Activated CD8-positive, alpha-beta T cell treated with anti-CD3 and anti-CD28 coated beads for 36 hours (primary cell): ENCODE measurements at places on chromosomes 3 and 15. TPM values are rescaled to one million over a fixed set of nuclear protein-coding genes. Genes with fewer than 3 reads are reported as not detected.

CMTM6 gene
- total RNA-seq: 49.8 TPM

SLCO2A1 gene
- not detected for total RNA-seq

SST gene
- not detected for total RNA-seq

AGBL1 gene
- total RNA-seq: not detected

- H3K27ac ChIP-seq: no peak overlapping the region
- peaks cover 2% of the 10 kb centered on the region for H3K27me3 ChIP-seq
- H3K36me3 ChIP-seq: no peaks in the 10 kb centered on the region
- H3K4me1 ChIP-seq: no peaks in the 10 kb centered on the region
- H3K4me3 ChIP-seq: no peak overlapping the region
These were observed 137.9 kb downstream of the MEGF11 start for GRCh38 chr15:66115568-66116206.

TM4SF18 gene
- total RNA-seq: not detected

DNA sequence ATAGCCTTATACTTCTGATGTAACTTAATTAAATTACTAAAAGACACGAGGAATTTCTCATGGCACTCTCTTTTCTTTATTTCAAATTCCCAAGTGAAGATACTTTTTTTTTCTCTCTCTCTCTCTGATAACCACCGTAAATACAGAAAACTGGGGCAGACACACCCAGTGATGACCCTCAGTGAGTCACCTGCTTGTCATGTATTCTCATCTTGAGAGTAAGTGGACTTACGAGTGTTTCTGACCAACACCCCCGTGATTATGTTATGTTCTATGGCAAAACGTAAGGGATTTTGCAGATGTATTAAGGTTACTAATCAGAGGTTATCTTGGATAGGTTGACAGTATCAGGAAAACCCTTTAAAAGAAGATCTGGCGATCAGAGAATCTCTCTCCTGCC lies 348.8 kb upstream of the ZNF717 start:
- no peak for DNase-seq
- no peak overlapping the region for H3K27ac ChIP-seq
- H3K4me1 ChIP-seq: no peaks in the 10 kb centered on the region
- H3K27me3 ChIP-seq: no peaks in the 10 kb centered on the region
- no peaks in the 10 kb centered on the region for H3K36me3 ChIP-seq

NAALADL2 gene
- not detected for total RNA-seq

- DNase-seq: no peak
- H3K4me1 ChIP-seq: no peaks in the 10 kb centered on the region
- no peak overlapping the region for H3K4me3 ChIP-seq
- H3K27ac ChIP-seq: no peak overlapping the region
- no peaks in the 10 kb centered on the region for H3K36me3 ChIP-seq
These were observed 123.5 kb upstream of the KCNAB1 start for GRCh38 chr3:155996882-155997281.

GRCh38 chr3:172106989-172107388 lies 67.6 kb downstream of the FNDC3B start:
- peaks cover 4% of the 10 kb centered on the region for H3K36me3 ChIP-seq
- DNase-seq: peak; percentile 87
- H3K4me3 ChIP-seq: peak overlapping the region; percentile 69

BBX gene
- total RNA-seq: 40.9 TPM

BCL2A1 gene
- 47.9 TPM for total RNA-seq

- no peaks in the 10 kb centered on the region for H3K27me3 ChIP-seq
- DNase-seq: no peak
- no peak overlapping the region for H3K4me3 ChIP-seq
- peaks cover 14% of the 10 kb centered on the region for H3K36me3 ChIP-seq
- no peaks in the 10 kb centered on the region for H3K4me1 ChIP-seq
These were observed 37.7 kb downstream of the MCCC1 start for GRCh38 chr3:183061391-183062172.

ADAMTSL3 gene
- total RNA-seq: not detected

ST3GAL6 gene
- total RNA-seq: not detected

DNA sequence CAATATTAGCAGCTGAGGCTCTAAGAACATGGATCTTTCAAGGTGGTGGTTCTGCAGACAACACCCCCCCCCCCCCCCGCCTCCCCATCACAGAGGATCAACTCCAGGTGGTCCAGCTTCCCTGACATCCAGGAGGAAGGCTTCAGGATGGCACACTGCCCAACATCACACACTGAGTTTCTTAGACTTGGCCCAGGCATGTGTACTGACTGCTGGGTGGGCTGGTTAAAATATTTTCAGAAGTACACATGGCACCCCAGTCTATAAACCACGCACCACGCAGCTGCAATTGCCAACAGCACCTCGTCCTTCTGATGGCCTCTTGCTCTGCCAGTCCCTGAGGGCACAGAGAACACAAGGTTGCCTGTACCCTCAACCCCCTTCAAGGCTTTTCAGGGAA lies 22.1 kb downstream of the SRPRB start:
- H3K27me3 ChIP-seq: no peaks in the 10 kb centered on the region
- H3K27ac ChIP-seq: no peak overlapping the region
- no peaks in the 10 kb centered on the region for H3K4me1 ChIP-seq
- DNase-seq: no peak
- H3K36me3 ChIP-seq: peaks cover 36% of the 10 kb centered on the region

DNA sequence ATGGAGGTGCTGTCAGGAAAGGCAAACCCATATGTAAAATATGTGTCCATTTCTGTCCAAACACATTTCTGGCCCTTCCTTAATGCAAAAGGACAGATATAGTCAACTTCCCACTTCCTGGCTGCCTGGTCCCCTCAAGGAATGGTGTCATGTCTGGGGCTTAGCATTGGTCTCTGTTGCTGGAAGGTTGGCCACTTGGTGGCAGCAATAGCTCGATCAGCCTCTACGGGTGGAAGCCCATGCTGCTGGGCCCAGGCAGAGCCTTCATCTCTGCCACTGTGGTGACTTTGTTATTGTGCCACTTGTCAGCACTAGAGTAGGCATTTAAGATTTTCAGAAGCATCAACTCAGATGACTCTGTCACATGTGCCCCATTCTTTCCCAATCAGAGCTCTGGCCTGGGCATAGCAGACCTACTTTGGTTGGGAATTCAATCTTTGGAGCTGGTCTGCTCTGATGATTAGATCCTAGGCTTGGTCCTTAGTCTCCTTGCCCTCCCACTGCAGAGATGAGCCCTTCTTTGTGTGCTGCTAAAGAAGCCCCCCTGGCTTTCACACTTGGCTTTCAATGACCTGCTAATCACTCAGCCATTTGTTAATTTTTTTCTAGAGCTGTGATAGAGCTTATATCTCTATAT lies 51.0 kb upstream of the SPSB4 start:
- no peaks in the 10 kb centered on the region for H3K36me3 ChIP-seq
- peaks cover 6% of the 10 kb centered on the region for H3K4me1 ChIP-seq
- peaks cover 1% of the 10 kb centered on the region for H3K27me3 ChIP-seq

- no peak overlapping the region for H3K27ac ChIP-seq
- no peaks in the 10 kb centered on the region for H3K36me3 ChIP-seq
- no peak for DNase-seq
- H3K4me3 ChIP-seq: no peak overlapping the region
- no peaks in the 10 kb centered on the region for H3K4me1 ChIP-seq
These were observed 2.7 kb downstream of the C3orf22 start for GRCh38 chr3:126555795-126556636.

DNA sequence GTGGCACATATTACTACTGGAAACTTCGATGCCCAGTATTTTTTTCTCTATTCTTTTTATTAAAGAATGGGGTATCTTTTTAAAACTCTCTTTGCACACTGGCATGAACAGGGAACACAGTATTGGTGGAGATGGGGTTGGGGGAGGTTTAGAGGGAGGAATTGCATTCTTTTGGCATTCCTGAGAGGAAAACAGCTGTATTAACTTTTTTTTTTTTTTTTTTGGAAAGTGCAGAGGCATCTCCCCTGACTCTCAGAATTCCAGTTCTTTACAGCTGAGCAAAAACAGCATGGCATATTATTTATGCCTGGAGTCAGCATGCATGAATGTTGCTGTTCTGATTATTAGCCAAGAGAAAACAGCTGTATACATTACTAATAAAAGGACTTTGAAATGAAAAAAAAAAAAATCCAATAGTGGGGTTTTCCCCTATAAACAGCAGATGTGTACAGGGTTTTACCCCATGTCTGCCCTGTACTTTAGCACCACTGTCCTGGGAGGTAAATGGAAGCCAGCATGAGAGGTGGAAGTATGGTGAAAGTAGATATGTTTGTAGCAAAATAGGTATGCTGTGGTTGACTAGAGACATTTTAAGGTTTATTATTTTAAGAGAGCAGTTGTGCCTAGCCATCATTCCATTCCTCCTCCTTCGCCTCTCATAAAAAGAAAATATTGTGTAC lies 132.2 kb downstream of the FNDC3B start:
- peaks cover 3% of the 10 kb centered on the region for H3K36me3 ChIP-seq
- H3K27me3 ChIP-seq: no peaks in the 10 kb centered on the region
- no peak for DNase-seq

- H3K36me3 ChIP-seq: no peaks in the 10 kb centered on the region
- H3K27ac ChIP-seq: no peak overlapping the region
- no peaks in the 10 kb centered on the region for H3K27me3 ChIP-seq
These were observed 49.4 kb downstream of the NKIRAS1 start for GRCh38 chr3:23867400-23867799.

LTK gene
- 0.83 TPM for total RNA-seq

SCG3 gene
- total RNA-seq: not detected

GRCh38 chr15:64640146-64640871 lies 135.1 kb downstream of the RBPMS2 start:
- DNase-seq: no peak
- H3K27me3 ChIP-seq: no peaks in the 10 kb centered on the region
- H3K4me1 ChIP-seq: peaks cover 55% of the 10 kb centered on the region
- no peak overlapping the region for H3K27ac ChIP-seq

FBXO45 gene
- total RNA-seq: 18.2 TPM

DNA sequence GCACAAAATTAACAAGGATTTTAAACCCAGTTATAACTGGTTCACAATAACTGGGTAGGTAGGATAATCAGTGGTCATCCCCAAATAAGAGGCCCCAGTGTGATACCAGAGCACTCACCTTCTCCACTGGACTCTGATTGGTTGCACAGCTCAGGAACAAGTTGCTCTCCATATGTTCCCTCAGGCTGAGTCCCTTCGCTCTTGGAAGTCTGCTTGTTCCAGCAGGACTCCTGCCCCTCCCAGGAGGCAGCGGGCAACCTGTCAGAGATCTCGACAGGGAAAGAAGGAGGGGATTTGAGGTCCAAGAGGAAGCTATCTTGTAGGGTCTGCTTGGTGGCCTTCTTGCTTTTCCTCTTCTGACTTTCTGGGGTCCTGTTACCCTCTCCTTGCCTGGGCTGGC lies 51.6 kb upstream of the HEG1 start:
- H3K27ac ChIP-seq: no peak overlapping the region
- H3K36me3 ChIP-seq: no peaks in the 10 kb centered on the region

TGM4 gene
- total RNA-seq: not detected

DNA sequence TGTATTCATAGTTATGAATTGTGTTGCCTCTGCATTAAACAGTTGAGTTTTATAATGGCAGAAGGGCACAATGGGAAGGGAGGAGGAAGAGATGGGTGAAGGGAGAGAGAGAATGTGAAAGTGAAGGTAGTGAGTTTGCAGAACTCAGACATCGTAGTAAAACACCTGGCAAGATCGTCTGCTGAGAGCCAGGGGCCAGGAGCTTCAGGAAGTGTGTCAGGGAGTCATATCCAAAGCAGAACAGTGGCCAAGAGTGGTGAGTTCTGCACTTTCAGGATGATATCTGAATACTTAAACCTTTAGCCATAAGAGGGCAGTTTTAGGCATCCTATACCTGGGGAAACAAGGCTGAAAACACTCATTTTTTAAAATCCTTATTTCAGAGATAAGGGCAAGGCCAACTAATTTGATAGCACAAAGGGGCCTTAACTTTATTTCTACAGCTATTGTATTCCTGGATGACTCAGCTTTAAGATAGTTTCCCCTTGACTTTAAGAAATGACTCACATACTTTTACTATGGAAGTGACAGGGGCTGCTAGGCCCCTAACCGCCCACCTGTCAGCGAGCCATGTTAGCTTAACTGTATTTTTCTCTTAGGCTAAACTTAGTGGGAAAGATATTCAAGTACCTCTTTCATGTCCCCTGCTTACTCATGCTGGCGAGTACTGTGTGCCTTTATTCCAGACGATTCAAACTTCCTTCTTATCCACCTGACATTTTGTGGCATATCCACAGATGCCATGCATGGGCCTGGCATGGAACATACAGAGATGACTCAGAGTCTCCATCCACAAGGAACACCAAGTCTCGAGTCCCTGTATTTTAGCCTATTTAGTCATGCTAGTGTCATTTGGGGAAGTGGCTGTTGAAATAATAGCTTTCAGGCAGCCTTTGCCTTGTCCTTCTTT lies 53.9 kb downstream of the RLBP1 start:
- H3K27ac ChIP-seq: peak overlapping the region; percentile 90
- H3K4me3 ChIP-seq: peak overlapping the region; percentile 48
- DNase-seq: peak; percentile 86
- H3K36me3 ChIP-seq: peaks cover 10% of the 10 kb centered on the region
- H3K4me1 ChIP-seq: peaks cover 35% of the 10 kb centered on the region

GPR171 gene
- 101 TPM for total RNA-seq

CA12 gene
- total RNA-seq: not detected

DNA sequence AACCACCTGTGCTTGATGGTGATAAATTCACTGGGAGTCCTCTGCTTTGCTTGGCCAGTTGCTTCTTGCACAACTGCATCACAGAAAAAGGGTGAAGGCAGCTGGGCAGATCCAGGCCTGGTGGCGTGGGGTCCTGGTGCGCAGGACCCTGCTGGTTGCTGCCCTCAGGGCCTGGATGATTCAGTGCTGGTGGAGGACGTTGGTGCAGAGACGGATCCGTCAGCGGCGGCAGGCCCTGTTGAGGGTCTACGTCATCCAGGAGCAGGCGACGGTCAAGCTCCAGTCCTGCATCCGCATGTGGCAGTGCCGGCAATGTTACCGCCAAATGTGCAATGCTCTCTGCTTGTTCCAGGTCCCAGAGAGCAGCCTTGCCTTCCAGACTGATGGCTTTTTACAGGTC lies 31.1 kb upstream of the IQCF2 start:
- DNase-seq: no peak
- no peak overlapping the region for H3K4me3 ChIP-seq

GRCh38 chr3:193946945-193947344 lies 189.0 kb upstream of the HES1 start:
- H3K27ac ChIP-seq: no peak overlapping the region
- no peaks in the 10 kb centered on the region for H3K4me1 ChIP-seq
- peaks cover 12% of the 10 kb centered on the region for H3K27me3 ChIP-seq
- no peaks in the 10 kb centered on the region for H3K36me3 ChIP-seq
- DNase-seq: no peak
- no peak overlapping the region for H3K4me3 ChIP-seq

DNA sequence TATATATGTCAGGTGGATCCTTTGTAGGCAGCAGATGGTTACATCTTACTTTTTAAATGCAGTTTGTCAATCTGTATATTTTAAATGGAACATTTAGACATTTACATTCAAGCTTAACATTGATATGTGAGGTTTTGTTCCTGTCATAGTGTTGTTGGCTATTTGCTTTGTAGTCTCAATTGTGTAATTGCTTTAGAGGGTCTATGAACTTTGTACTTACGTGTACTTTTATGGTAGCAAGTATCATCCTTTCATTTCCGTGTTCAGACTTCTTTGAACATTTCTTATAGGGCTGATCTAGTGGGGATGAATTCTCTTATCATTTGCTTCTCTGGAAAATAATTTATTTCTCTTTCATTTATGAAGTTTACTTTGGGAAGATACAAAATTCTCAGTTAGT lies 656.0 kb downstream of the OTOL1 start:
- no peak for DNase-seq
- no peaks in the 10 kb centered on the region for H3K4me1 ChIP-seq
- no peak overlapping the region for H3K27ac ChIP-seq
- no peaks in the 10 kb centered on the region for H3K27me3 ChIP-seq

GOLGA6B gene
- total RNA-seq: not detected
